ENCODE measurements at places on chromosomes 4 and X.

GRCh38 chrX:27751976-27752375, 55.8 kb upstream of the MAGEB10 start:
- DNase-seq = no peak

GRCh38 chr4:90979556-90979955, 852.4 kb downstream of the CCSER1 start:
- DNase-seq = no peak

- DNase-seq = no peak
Measured at GRCh38 chrX:111854556-111855490, 21.2 kb upstream of the TRPC5OS start.

GRCh38 chr4:41514766-41515481, 23.0 kb upstream of the LIMCH1 start:
- no peak for DNase-seq

DNA sequence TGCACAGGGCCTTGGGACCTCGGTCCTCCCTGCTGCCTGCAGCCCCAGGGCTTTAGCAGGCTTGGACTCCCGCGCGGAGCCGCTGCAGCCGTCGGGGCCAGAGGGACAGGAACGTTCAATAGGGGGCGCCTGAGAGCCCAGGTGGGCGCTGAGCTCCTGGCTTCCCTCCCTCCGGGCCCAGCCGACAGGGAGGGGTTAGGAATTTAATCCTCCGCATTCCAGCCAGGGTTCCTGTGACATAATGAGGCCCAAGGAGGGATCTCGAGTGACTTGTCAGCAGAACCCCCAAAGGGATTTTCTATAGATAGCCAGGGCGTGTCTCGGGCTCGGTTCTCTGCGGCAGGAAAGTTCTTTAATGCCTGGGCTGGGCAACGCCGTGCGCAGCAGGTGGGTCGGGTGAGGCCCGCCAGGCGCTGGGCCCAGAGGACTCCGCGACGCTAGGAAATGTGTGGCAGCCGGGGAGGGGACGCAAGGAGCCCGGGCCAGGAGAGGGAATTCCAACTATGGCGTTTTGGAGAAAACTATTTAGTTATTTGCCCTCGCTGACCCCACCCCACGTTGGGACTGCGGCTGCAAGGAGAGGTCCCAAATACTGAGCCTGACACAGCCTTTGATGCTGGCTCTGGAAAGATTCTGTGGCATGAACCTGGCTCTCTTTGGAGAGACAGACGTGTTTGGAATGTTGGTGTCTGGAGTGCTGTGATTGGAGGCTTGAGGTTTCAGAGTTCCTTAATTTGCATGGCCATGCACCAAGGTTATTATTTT, 285.2 kb upstream of the GATB start:
- DNase-seq = no peak

GRCh38 chr4:78630615-78631014, 79.0 kb downstream of the ANXA3 start:
- no peak for DNase-seq

GRCh38 chr4:113743690-113744089, 17.8 kb downstream of the CAMK2D start:
- DNase-seq = no peak
